ENCODE measurements at places on chromosomes 12 and 14. TPM values are rescaled to one million over a fixed set of nuclear protein-coding genes. Genes with fewer than 3 reads are reported as not detected.

DNA sequence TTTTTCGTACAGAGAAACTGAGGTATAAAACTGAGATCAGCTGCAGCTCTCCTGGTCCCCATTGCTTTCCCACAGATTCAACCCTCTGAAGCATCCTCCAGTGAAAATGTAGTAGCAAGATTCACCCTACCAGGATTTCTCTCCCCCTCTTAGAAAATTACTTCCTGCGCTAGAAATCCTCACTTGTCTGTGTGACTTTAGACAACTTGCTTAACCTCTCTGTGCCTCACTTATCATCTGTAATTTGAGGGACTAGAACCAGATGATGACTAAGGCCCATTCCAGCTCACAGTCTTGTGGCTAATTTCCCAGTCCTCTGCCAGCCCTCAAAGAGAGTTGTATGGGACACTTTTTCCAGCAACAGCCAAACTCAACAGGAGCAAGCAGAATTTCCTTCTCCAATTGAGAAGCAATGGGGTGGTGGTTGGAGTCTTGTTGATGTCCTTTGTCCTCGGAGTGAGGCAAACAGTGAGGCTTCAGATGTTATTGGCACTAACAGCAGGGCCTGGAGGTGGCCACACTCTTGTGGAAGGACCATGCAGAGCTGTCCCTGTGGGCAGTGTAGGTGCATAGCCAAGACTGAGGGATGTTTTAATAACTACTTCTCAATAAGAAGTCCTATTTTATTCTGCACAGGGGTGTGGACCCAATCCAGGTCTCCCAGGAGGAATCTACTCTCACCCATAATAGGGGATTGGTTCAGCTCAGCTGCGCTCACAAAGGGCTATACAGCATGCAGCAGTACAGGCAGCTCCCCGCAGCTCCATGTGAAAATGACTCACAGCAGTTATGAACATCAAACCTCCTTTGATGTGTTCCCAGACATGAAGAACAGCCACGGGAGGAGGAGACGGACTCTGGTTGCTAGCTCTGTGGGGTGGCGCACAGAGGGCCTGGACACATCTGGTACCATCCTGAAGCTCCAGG, 200.1 kb downstream of the DAD1 start:
- DNase-seq, result no peak

GRCh38 chr12:98060411-98060810, 455.0 kb upstream of the TMPO start:
- no peak for DNase-seq

DNA sequence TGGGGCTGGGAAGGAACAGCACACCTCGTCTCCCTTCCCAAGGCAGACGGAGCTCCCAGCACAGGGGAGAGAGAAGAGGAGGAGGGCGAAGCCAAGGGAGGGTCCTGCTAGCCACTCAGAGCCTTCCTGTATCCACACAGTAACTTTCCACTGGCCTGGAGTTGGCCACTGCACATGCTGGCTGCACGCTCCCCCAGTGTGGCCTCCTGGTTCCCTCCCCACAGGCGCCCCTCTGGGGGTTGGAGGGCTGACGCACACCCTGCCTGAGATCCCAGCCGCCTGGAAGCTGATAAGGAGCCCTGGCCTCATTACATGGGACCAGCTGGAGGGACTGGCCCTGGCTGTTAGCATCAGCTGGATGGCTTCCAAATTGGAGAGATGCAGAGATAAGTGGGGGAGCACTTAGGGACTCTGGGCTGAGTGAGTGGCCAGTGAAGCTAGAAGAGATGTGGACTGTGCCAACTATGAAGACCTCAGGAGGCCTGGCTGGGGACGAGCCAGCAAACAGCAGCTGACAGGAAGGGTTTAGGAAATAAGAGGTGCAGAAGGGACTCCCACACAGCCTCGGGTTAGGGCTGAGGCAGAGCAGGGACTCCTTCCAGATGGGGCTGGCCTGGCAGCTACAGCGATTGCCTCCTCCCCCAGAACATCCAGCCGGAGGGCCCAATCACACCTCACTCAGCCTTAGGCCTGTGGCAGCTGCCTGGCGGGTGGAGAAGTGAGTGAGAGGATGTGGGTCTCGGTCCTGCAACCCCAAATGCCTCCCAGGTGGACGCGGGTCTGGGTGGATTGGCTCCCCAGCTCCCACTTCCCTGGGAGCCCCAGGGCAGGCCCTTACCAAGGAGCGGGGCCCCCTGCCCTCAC, 26.3 kb upstream of the BCDIN3D start:
- DNase-seq, result no peak

- peak; percentile 91 for DNase-seq
These were observed at the start of gene PNMA1 for GRCh38 chr14:73713803-73714655. Gene PNMA1, minus strand, starts transcription at chr14:73714384. Its CDS starts 745 bp downstream, at chr14:73713639.

DNA sequence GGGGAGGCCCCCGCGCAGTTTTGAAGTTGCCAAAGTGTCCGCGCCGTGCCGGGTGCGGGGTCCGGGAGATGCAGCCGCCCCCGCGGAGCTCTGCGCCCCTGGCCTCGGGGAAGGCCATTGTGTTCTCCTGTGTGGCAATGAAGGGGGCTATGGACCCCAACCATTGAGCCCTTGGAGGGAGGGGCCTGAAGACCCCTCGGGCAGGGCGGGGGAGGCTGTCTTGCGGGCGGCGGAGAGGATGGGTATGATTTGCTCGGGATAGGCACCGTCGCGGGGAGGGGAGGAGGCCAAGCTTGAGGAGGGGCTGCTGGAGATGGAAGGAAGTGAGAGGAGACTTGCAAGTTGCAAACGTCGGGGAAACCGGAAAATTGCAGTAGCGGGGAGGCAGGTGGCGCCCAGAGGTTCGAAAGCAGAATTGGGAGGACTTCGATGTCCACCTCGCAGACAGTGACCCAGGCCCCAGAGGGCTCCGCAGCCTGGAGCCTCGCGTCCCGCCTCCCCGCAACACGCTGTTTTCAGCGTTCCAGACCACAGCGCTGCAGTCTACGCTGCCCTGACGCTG, 25.4 kb downstream of the BCL11B start:
- DNase-seq, result no peak

Gene SP7
- not detected for total RNA-seq

Gene FNTB
- total RNA-seq, result 13.4 TPM
